Breast epithelium (tissue), 4 donors: ENCODE measurements at places on chromosomes 3 and 15.

DNA sequence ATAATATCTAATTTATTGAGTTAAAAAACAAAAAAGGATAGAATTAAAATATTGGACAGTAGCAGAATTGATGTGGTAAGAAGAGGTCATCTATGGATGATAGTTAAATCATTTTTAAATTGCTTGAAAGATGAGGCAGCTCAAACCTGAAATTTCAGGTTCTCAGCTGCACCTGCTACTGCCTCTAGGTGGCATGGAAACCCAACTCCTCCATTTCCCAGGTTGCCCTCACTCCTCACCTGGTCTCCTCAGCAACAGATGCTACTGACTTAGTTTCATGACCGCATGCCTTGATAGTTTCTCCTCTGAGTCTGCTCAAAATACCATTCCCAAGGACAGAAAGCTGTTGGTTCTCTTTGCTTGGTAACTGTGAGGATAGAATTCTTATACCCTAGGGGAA, 148.1 kb downstream of the ABHD5 start:
- no peak for DNase-seq

GRCh38 chr3:132417695-132418411, 551 bp downstream of the DNAJC13 start:
- DNase-seq, result peak; percentile 24

DNA sequence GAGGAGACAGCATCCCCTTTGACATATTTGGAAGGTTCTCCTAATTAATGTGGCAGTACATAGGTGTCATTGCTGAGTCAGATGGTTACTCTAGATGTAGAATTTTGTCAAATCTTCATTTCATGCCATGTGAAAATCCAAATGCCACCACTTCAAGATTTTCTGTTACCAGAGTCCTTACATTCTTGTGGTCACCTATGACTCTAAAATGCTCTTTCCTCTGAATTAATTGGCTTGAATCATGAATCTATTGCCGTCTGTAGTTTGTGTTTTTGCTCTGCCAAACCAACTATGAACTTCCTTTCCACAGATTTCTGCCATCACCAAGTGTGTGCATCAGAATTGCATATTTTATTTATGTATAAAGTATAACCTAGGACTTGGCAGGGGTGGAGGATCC, 269.4 kb upstream of the ZPLD1 start:
- no peak for DNase-seq

- no peak for DNase-seq
Observed at GRCh38 chr3:172223870-172224269, 184.5 kb downstream of the FNDC3B start.

DNA sequence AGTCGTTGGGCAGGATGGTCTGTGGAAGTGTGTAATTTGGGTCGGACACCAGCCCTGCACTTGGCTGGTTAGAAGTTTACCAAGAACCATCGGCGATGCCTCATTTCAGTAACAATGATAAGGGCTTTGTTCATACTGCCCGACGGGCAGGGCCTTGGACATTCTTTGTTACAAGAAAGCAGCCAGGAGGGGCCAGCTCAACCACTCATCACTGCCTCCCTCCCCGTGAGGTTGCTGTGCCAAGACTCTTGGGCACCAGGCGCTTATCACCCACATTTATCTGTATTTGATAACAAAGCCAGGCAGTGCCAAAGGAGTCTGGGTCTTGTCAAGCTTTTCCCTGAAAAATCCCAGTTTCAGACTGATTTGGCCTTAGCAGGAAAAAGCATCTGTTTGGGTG, 235.0 kb downstream of the ADAMTS17 start:
- no peak for DNase-seq

- no peak for DNase-seq
Observed at GRCh38 chr3:79843180-79843579, 75.4 kb upstream of the ROBO1 start.

DNA sequence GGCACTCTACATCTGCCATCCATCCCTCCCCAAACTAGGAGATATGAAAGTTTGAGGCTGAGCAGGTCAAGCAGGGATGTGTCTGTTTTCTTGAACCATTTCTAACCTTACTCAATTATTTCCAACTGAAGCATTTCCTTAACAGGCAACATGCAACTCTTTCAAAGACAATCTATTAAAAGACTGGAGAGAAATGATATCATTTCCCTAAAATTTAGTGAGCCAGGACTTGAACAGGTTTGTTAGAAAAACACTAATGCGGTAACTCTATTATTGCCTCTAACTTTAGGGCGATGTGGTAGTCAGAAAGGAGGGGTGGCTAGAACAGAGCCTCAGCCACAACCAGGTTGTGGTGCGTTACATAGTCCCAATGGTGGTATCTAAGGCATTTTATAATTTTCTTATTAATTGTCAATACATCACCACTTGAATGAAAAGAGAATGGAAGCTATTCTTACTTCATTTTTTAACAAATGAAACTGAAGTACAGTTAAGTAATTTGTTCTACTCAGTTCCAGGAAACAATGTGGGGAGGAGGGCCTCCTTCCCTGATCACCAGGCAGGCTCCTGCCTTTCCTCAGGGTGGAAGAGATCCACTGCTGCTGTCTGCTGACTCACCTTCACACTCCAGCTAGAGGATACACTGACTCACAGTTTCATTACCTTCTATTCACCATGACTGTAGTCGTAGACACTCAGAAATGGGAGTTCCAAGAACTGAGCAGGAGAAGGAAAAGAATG, 22.8 kb downstream of the MYO1E start:
- peak; percentile 57 for DNase-seq

DNA sequence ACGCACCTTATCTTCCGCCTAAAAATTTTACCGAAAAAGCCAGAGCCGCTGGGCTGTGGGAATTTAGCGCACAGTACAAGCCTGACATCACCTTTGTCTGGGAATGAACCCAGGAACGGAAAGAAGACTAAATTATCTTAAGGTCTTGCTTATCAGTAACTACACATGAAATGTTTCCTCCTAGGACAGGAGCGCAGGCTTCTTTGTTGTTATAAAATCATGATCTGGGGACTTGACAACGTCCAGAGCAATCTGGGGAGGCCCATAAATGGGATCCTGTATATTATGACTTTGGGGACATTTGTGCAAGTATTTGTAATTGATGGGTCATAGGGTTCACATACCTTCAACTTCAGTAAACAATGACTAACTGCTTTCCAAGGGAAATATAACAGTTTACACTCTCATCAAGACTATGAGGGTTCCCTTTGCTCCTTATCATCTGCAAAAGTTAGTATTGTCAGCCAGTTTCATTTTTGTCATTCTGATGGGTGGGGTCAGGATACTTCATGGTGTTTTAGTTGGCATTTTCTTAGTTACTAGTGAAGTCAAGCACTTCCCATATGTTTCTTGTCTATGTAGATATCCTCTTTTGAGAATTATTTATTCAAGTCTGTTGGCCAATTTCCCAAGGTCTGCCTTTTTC, 213.9 kb upstream of the PFN2 start:
- no peak for DNase-seq

- no peak for DNase-seq
Observed at GRCh38 chr3:19364148-19364547, 215.8 kb downstream of the KCNH8 start.

DNA sequence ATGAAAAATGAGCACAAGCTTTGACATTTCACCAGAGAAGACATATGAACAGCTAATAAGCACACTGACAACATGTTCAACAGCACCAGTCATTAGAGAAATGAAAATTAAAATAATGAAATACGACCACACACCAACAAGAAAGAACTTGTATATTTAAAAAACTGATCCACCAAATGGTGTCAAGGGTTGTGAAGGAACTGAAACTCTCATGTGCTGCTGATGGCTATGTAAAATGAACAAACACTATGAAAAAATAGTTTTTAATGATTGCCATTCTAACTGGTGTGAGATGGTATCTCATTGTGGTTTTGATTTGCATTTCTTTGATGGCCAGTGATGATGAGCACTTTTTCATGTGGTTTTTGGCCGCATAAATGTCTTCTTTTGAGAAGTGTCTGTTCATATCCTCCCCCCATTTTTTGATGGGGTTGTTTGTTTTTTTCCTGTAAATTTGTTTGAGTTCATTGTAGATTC, 193.8 kb downstream of the SCAPER start:
- DNase-seq, result no peak

GRCh38 chr3:145145461-145145860, 1015.5 kb downstream of the PLOD2 start:
- no peak for DNase-seq

DNA sequence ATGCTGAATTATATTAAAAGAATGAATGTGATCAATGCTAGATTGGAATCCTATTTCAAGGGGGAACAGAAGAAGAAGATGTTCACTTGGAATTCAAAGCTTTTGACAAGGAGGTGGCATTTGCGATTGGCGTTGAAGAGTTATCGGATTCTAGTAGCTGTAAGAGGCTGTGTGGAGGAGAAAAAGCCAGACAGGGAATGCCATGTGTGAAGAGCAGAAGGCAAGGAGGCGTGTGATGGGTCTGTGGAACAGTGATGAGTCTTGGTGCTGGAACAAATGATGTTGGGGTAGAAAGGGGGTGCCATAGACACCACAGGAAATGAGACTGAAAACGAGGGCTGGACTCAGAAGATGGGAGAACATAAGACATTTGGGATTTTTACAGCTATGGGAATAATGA, 30.5 kb upstream of the ATP10A start:
- DNase-seq, result no peak

DNA sequence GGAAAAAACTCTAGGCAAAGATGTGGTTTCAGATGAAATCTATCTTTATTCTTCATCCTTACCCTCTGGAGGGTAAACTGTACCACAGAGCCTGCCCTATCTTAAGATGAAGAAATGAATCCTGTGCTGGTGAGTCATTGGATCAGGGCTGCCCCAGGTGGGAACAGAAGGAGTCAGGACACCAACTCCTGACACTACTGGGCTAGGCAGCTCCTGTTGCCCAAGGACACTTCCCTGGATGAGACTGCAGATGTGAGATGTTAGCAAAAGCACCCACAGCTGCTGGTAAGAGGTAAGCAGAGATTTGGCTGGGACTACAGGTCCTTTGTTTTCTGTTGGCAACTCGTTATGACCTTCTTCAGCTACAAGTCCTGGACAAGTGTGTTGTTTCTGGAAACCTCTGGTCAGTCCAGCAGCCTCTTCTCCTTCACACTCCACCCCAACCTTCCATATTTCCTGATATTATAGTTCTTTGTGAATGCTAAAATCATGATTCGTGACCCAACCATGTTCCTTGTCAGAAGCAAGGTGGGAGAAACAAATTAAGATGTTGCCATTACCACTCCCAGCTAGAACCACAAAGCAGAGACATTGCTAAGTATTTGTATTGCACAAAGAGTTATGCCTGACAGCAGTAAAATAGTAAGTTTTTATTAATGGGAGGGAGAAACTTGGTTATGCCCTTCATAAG, 104.2 kb upstream of the TGFBR2 start:
- no peak for DNase-seq
